Skin of body (tissue), 3 donors: ENCODE measurements at places on chromosomes 1 and 21.

- DNase-seq, result peak; percentile 92
These were observed 82.2 kb upstream of the ABCD3 start for GRCh38 chr1:94335950-94336349.

- DNase-seq, result no peak
These were observed 45.9 kb upstream of the IPO9 start for GRCh38 chr1:201783058-201783457.

- no peak for DNase-seq
These were observed 487 bp downstream of the HJV start for GRCh38 chr1:146021050-146021445.

- DNase-seq, result no peak
These were observed at the start of gene NCMAP for GRCh38 chr1:24555591-24556413. NCMAP (plus strand) TSS chr1:24556087; CDS start chr1:24595431, 39,344 bp downstream.

DNA sequence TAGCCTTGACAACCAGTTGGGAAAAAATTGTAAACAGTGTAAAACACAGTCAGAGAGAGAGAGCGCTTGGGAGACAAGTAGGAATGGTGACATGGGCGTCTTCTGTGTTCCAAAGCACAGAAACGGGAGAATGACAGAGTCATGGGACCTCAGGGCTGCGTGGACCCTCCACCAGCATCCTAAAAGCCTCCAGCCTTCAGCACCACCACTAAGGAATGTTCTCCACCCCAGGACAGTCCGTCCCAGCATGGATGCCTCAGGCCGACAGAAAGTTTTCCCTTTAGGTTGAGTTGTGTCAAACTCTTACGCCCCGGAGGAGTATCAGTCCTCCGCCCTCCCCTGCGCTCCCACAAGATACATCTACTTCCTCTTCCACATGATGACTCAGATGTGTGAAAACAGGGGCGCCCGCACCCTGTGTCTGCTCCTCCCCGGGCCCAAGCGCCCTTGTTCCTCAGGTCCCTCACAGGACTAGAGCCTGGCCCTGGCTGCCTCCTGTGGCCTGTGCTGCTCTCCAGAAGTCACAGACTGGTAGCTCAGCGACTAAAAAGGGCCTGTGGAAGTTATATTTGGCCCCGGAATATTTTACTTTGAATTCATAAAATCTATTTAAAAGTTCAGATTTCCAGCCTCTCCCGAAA lies 63.9 kb upstream of the EFHD2 start:
- DNase-seq, result no peak

DNA sequence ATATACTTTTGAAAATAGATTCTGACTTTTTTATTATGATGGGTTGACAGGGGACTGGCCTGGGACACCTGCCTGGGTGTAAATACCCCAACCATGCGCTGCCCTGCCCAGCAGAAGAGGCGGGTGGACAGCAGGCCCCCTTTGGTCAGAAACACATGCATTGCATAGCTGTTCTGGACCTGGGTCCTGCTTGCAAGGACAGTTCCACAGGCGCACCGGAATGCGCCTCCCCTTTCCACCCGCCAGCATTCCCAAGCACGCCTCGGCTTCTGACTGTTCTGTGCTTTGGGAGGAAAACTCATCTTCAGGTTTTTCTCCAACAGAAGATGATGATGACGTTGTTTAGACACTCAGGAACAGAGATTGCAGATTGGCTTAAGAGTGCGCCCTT lies 428 bp upstream of the ZNF678 start:
- no peak for DNase-seq

GRCh38 chr1:22540337-22540736 lies 23.0 kb upstream of the EPHA8 start:
- DNase-seq, result no peak

DNA sequence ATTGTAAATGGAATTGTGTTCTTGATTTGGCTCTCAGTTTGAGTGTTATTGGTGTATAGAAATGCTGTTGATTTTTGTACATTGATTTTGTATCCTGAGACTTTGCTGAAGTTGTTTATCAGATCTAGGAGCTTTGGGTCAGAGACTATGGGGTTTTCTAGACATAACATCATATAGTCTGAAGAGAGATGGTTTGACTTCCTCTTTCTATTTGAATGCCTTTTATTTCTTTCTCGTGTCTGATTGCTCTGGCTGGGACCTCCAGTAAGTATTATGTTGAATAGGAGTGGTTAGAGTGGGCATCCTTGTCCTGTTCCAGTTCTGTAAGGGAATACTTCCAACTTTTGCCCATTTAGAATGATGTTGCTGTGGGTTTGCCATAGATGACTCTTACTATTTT lies 39.1 kb upstream of the ANGPTL1 start:
- DNase-seq, result no peak

DNA sequence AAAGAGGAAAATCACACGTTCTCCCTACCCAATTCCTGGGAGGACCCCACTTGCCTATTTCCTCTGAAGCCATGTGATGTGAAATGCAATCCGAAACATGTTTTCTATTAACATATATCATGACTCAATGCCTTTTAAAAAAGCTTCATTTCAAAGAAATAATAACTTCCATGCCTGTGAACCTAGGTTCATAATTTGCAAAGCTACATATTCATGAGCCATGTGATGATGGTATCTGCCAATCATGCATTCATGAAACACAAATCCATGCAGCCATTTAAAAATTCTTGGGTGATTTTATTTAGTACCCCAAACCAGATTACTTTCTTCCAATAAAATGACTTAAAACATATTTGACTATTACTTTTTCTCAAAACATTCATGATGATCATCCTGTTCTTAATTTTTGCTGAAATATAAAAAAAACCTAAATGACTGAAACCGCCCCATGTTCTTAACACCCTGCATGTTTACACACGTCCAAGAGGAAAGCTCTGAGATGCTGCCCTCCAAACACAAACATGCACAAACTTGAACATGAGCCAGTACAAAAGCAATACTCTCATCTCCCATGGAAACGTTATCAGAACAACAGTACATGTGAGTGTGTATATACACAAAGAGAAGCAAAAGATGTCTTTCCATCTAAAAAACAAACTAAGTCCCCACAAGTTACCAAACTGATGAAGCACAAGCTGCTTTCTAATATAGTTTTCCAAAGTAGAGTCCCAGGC lies 140.1 kb downstream of the TGFBR3 start:
- DNase-seq, result peak; percentile 82

DNA sequence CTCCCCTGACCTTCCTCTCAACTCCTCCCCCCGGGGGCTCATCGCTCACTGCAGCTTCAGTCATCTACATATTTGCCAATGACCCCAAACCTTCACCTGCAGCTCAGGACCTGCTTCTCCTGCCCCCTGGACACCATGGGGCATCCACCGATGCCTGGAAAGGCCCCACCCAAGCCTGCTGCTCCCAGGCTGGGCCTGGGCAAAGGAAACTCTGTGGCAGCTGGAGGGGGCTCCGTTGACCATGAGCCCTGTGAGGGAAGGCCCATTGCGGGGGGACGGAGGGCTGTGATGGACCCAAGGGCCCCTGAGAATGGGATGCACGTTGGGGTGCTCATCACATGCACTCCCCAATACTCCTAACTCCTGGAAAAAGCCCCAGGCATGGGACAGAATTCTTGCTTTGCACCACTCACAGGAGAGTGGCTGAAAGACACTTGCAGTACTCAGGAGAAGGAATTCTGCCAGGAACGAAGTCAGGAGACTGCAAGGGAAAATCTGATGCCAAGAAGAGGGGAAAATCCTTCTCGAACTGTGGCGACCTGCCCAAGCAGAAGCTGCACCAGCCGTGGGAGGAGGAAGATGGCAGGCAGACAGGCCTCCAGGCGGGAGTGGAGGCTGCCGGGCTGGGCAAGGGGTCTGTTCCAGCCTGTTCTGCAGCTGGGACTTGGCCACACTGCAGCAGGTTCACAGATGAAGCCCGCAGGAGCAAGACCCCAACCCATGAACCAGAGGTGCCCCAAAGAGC lies 18.4 kb downstream of the MATN1 start:
- DNase-seq, result no peak
